Hepatocyte (in vitro differentiated cells): ENCODE measurements at places on chromosomes 11 and 22. TPM values are rescaled to one million over a fixed set of nuclear protein-coding genes. Genes with fewer than 3 reads are reported as not detected.

GRCh38 chr22:23151827-23152226, 6.5 kb downstream of the RAB36 start:
- no peak for DNase-seq
- no peaks in the 10 kb centered on the region for H3K27me3 ChIP-seq
- H3K36me3 ChIP-seq: no peaks in the 10 kb centered on the region
- peaks cover 6% of the 10 kb centered on the region for H3K4me1 ChIP-seq

The KCNQ1 gene
- polyA plus RNA-seq: 4.9 and 6.4 TPM in 2 replicates

The SCARF2 gene
- polyA plus RNA-seq: 35.2 and 39.0 TPM in 2 replicates

DNA sequence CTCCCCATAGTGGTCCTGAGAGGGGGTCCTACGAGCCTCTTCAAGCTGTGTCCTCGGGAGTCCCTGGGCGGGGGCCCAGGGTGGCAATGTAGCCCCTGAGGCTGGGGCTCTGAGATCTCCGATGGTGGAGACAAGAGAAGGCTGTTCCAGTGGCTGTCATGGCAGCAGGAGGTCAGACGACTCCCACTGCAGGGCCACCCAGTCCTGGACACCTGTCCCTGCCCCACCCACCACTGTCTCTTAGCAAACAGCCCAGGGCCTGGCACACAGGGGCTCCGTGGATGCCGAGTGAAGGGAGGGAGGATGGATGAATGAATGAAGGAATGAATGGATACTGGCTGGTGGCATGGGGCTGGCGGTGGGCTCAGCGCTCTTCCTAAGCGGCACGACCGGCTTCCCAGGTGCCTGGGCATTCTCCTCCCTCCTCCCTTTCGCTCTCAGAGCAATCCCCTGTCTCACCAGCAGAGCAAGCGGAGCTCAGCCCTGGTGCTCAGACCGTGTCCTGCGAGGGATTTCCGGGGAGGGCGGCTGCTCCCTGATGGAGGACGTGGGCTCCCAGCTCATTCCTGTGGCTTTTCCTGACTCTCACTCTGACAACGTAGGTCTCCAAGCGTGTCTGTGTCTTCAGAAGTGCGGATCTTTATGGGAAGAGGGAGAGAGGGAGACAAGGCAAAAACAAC, 1272.6 kb downstream of the BRD1 start:
- peaks cover 4% of the 10 kb centered on the region for H3K27me3 ChIP-seq
- peak; percentile 30 for DNase-seq
- no peaks in the 10 kb centered on the region for H3K4me1 ChIP-seq
- no peak overlapping the region for H3K27ac ChIP-seq

- H3K4me1 ChIP-seq: peaks cover 5% of the 10 kb centered on the region
- no peak overlapping the region for H3K27ac ChIP-seq
- peak; percentile 90 for DNase-seq
- no peaks in the 10 kb centered on the region for H3K36me3 ChIP-seq
- H3K4me3 ChIP-seq: no peak overlapping the region
These were observed 33.2 kb upstream of the CAVIN3 start for GRCh38 chr11:6353367-6353987.

The CCDC73 gene
- polyA plus RNA-seq: 0.06 TPM in 1 of 2 replicates, not detected in the other
